CD14-positive monocyte (primary cell): ENCODE measurements at places on chromosomes 6 and 20. TPM values are rescaled to one million over a fixed set of nuclear protein-coding genes. Genes with fewer than 3 reads are reported as not detected.

TBCC gene
- 19.3 and 33.9 TPM in 2 replicates for polyA plus RNA-seq

GRCh38 chr6:53059648-53060589, 5.3 kb upstream of the FBXO9 start:
- no peak overlapping the region for H3K4me3 ChIP-seq
- DNase-seq, result no peak
- no peaks in the 10 kb centered on the region for H3K27me3 ChIP-seq
- H3K27ac ChIP-seq, result no peak overlapping the region

- H3K4me1 ChIP-seq, result peaks cover 10% of the 10 kb centered on the region
- H3K4me3 ChIP-seq, result peak overlapping the region; percentile 65
- H3K27ac ChIP-seq, result no peak overlapping the region
- no peaks in the 10 kb centered on the region for H3K36me3 ChIP-seq
- no peak for DNase-seq
- H3K27me3 ChIP-seq, result peaks cover 52% of the 10 kb centered on the region
These were observed 2.6 kb downstream of the GJA1 start for GRCh38 chr6:121437851-121438651.

DNA sequence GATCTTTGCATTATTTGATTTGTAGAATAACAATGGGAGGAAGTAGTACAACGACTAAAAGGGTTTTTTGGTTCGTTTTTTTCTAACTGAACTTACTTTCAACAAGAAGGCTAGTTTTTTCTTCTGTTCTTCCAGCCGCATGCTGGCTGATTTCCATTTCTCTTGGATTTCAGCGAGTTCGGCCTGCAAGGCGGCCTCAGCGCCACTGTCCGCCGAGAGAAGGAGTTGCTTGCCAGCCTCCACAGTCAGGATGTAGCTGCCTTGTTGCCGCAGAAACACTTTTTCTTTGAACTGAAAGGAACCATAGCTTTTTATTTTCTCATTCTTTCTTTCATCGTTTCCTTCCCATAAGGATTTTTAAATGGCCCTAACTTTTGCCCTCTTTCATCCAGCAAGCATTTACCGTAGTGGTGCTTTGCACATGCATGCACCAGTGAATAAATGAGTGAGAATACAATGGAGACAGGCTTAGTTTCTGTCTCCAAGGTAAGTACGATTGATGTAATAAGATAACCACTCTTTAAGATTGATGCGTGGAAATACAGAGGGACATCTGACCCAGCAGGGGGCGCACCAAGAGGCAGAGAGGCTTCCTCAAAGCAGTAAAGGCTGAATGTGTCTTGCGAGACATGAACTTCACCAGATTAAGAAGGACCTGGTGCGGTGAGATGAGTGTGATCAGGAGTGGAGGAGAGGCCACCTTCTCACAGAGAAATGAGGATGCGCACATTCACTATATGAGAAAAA, 398.8 kb downstream of the ESR1 start:
- no peaks in the 10 kb centered on the region for H3K4me1 ChIP-seq
- no peak overlapping the region for H3K27ac ChIP-seq
- H3K27me3 ChIP-seq, result no peaks in the 10 kb centered on the region
- no peak for DNase-seq

DNA sequence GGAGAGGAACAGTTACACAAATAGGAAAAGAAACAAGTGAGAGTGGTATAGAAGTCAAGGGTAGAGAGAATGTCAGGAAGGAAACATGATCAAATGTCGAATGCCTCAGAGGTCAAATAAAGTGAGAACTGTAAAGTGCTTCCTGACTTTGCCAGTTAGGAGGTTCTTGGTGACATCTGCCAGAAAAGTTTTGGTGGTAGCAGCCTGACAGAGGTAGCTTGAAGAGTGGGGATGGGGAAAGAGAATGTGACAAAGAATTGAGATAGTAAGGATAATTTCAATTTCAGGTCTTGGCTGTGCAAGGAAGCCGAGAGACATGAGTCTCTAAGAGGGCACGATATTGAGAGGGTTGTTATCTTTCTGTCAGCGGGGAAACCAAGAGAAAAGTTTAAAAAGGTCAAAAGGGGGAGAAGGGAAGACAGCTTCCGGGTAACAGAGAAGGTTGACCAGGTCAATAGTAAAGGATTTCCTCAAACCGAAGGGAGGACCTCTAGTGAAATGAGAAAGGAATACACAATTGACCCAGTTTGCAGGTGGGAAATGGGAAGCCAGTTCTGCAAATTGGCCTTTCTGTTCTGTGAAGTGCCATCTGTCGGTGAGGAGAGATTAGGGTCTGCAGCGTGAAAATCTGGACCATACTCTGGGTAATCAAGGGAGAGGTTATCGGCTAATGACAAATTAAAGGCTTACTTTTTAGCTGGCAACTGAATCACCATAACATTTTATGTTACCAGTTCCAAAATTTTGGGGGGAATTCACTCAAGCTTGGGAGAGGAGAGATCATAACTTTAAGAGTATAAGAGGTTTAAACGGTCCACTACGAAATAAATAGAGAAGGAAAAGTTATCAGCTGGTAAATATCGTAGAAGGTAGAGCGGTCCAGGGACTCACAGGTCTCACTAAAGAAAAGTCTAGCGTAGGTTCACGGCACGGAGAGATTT, 973 bp upstream of the BRD2 start:
- H3K36me3 ChIP-seq, result peaks cover 2% of the 10 kb centered on the region
- peak overlapping the region; percentile 95 for H3K27ac ChIP-seq
- no peaks in the 10 kb centered on the region for H3K27me3 ChIP-seq
- peaks cover 42% of the 10 kb centered on the region for H3K4me1 ChIP-seq
- H3K4me3 ChIP-seq, result peak overlapping the region; percentile 96
- peak; percentile 63 for DNase-seq

DNA sequence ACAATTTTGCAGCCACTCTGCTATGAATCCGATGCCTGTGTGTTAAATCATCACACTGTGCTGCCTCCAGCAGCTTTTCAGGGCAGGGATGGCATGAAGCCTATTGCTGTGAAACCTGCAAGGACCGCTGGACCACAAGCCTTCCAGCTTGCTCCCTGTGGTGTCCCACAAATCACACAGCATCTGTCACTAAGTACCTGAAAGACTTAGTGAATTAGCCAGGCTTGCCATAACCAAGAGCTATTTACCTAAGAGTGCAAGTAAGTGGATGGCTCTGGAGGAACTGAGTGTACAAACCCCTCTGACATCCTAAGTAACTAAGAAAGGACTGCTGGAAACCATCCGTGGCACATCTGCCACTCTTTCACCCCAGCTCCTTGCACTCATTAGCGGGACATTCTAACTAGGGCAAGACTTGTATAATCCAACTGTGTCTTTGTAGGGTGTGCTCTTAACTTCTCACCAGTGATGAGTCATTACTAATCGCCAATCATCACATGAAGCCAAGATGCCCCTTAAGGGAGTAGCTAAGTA, 34.7 kb downstream of the FOXQ1 start:
- H3K27me3 ChIP-seq, result peaks cover 9% of the 10 kb centered on the region
- no peak overlapping the region for H3K4me3 ChIP-seq
- H3K27ac ChIP-seq, result no peak overlapping the region

- H3K27ac ChIP-seq, result no peak overlapping the region
- H3K36me3 ChIP-seq, result no peaks in the 10 kb centered on the region
- H3K4me1 ChIP-seq, result peaks cover 5% of the 10 kb centered on the region
- DNase-seq, result no peak
- peaks cover 23% of the 10 kb centered on the region for H3K27me3 ChIP-seq
These were observed 4.6 kb upstream of the ENPP1 start for GRCh38 chr6:131803007-131803769.

CST5 gene
- polyA plus RNA-seq, result not detected in 2 replicates

C6orf15 gene
- not detected in 2 replicates for polyA plus RNA-seq

GRCh38 chr6:96760153-96760687, 77.1 kb downstream of the GPR63 start:
- H3K4me3 ChIP-seq, result no peak overlapping the region
- no peak overlapping the region for H3K27ac ChIP-seq
- H3K36me3 ChIP-seq, result no peaks in the 10 kb centered on the region
- no peaks in the 10 kb centered on the region for H3K4me1 ChIP-seq
- H3K27me3 ChIP-seq, result no peaks in the 10 kb centered on the region

EFCAB8 gene
- not detected for polyA plus RNA-seq

MBOAT1 gene
- 8.1 TPM for polyA plus RNA-seq

DNA sequence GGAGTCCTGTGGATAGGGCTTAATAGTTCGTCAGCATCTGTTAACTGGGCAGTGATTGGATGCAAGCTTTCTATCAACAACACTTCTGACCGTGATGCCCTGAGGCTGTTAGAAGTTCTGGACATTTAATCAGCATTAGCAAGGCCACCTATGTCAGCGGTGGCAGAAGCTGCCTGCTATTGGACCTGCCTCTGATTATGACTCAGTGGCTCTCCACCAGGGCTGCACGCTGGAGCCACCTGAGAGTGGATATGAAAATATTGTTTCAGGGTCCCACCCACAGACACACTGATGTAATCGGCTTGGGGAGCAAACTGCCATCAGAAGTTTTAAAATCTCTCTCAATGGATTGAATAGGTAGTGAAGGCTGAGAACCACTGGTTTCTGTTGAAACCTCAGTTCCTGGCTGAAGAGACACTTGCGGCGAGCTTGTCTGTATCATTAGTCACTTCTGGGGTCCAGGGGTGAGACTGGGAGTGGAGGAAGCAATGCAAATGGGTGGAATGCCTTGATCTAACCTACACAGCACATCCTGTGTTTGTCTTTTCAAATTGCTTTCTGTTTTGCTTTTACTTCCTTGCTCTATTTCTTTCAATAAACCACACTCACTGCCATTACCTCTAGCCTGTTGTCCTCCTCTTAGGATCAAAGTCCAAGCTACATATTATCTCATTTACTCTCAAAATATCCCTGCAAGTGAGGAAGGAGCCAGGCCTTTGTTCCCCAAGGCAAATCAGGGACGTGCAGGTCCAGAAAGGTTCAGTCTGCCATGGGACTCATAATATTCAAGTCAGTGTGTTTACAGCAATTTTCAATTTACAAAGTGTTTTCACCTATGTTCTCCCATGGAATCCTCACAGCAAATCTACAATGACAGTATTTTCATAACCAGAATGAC, 4.2 kb downstream of the CLIC5 start:
- peaks cover 45% of the 10 kb centered on the region for H3K27me3 ChIP-seq
- DNase-seq, result no peak
- H3K4me3 ChIP-seq, result no peak overlapping the region
- peaks cover 14% of the 10 kb centered on the region for H3K4me1 ChIP-seq
- H3K27ac ChIP-seq, result no peak overlapping the region
- no peaks in the 10 kb centered on the region for H3K36me3 ChIP-seq

- no peak for DNase-seq
- H3K4me1 ChIP-seq, result no peaks in the 10 kb centered on the region
- H3K27ac ChIP-seq, result no peak overlapping the region
- no peak overlapping the region for H3K4me3 ChIP-seq
- no peaks in the 10 kb centered on the region for H3K36me3 ChIP-seq
These were observed 33.9 kb downstream of the PSMG4 start for GRCh38 chr6:3292431-3293197.

GRCh38 chr6:146965110-146965689, 239.0 kb upstream of the STXBP5 start:
- no peak overlapping the region for H3K27ac ChIP-seq
- H3K4me3 ChIP-seq, result no peak overlapping the region
- H3K27me3 ChIP-seq, result no peaks in the 10 kb centered on the region
- no peak for DNase-seq
- H3K4me1 ChIP-seq, result no peaks in the 10 kb centered on the region

FOXQ1 gene
- not detected for polyA plus RNA-seq

- H3K27ac ChIP-seq, result no peak overlapping the region
- H3K4me3 ChIP-seq, result no peak overlapping the region
- no peak for DNase-seq
- H3K27me3 ChIP-seq, result no peaks in the 10 kb centered on the region
These were observed 69.9 kb downstream of the TOX2 start for GRCh38 chr20:43984587-43984986.

DNA sequence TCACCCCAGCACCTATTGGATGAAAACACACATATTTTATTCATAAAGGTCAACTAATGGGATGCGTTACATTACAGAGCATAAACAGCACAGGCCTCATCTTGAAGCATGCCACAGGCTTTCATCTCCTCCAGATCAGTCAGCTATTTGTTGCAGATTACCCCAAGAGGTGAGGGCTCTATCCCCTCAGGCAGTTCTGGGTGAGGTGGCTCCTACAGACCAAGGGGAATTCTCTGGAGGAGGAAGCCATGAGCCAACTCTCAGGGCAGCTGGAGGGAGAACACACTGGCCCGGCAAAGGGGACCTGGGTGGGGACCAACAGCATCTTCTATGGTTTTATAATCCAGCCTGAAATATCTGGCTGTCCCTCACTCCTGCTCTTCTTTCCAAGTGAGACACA, 126.4 kb upstream of the BTBD3 start:
- no peak overlapping the region for H3K27ac ChIP-seq
- H3K27me3 ChIP-seq, result no peaks in the 10 kb centered on the region
- no peak overlapping the region for H3K4me3 ChIP-seq
- no peak for DNase-seq

- no peak for DNase-seq
- no peaks in the 10 kb centered on the region for H3K36me3 ChIP-seq
- H3K4me1 ChIP-seq, result no peaks in the 10 kb centered on the region
- no peak overlapping the region for H3K4me3 ChIP-seq
- H3K27me3 ChIP-seq, result no peaks in the 10 kb centered on the region
These were observed 59.1 kb downstream of the FOXA2 start for GRCh38 chr20:22525069-22525820.

GRCh38 chr6:75532521-75532920, 38.9 kb upstream of the FILIP1 start:
- DNase-seq, result no peak
- no peaks in the 10 kb centered on the region for H3K4me1 ChIP-seq
- no peaks in the 10 kb centered on the region for H3K36me3 ChIP-seq
- peaks cover 5% of the 10 kb centered on the region for H3K27me3 ChIP-seq

DNA sequence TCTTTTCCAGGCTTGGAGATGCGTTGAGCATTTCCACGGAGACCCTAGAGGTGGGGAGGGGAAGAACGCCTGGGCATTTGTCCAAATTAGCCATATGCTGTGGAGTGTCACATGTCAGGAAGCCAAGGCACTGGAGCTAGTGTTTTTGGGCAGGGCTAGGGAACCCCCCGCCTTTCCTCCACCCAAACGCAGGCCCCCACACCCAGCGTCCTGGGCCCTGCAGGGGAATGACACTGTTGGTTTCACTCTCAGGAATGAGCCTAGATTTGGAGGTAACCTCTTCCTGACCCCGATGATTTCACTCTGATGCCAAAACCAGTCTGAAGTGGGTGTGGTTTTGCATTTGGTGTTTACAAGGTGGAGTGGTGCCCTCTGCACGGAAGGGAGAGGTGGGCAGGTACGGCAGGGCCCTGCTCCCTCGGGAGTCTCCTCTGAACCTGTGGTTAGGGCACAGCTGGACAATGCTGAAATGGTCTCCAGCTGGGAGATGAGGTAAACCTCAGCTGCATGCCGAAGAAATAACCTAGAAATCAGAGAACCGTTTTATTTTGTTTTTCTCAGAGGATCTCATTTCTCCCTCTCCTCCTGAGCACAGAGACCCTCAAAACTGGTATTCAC, 29.5 kb downstream of the MTHFD1L start:
- peaks cover 3% of the 10 kb centered on the region for H3K4me1 ChIP-seq
- H3K27me3 ChIP-seq, result no peaks in the 10 kb centered on the region
- no peak overlapping the region for H3K27ac ChIP-seq
- no peak for DNase-seq
- no peaks in the 10 kb centered on the region for H3K36me3 ChIP-seq
- no peak overlapping the region for H3K4me3 ChIP-seq
